ENCODE measurements at places on chromosomes 1 and 21.

GRCh38 chr1:18108299-18109057 is 880 bp downstream of the IGSF21 start:
- DNase-seq: no peak

DNA sequence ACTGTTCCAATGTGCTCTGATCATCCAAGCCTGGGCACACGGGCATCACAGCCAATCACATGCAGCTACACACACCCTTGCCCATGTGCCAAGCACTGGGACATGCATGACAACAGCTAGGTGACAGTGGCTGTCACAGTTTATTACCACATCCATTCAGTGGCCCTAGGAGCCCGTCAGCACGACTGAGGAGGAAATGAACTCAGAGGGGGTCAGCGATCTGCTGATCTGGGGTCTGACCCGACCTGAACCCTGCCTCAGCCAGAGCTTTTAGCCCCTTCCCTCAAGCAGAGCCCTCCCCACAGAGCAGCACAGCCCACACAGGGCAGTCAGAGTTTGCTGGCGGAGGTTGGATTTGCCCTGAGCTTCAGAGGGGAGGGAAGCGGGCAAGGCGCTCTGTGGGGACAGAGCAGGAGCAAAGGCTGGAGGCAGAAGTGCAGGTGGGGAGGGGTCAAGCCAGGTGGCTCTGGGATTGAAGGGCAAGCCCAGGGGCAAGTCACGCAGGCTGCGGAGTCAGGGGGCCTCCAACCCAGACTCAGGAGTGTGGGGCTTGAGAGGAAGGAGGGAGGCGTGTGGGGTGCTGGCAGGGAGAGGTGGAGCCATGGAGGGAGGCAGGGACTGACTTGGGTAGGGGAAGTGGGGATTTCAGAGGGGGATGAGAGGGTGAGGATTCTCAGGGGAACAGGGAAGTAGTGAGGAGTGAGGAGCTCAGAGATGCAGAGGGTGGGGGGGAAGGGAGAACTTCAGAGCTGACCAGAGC is 10.4 kb downstream of the SH3BGRL3 start:
- peak; percentile 76 for DNase-seq

DNA sequence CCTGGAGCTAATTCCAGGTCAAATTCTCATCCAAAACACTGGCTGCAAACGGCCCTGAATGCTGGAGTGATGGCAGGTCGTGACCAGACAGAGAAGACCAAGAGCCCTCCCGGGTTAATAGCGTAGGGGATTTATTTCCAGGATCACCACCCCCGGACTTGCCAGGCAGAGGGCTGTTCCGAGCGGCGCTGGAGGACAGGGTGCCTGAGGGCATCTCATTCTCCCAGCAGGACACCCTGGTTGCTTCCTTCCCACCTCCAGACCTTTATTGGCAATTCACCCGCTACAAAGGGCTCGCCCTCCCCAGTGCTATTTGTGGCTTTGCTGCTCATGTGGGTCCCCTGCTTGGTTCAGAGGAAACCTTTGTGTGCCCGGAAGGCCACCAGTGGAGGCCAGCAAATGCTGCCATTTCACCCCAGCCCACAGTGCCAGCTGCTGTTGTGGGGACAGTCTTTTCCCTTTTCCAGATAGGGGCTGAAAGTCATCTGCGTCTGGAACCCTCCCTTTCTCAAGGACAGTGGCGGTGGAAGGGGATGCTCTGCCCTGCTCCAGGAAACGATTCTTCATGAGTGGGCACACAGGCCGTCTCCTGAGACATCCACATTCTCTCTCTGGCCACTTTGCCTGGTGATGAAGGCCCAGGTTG is 19.0 kb upstream of the C1orf174 start:
- DNase-seq: peak; percentile 59

DNA sequence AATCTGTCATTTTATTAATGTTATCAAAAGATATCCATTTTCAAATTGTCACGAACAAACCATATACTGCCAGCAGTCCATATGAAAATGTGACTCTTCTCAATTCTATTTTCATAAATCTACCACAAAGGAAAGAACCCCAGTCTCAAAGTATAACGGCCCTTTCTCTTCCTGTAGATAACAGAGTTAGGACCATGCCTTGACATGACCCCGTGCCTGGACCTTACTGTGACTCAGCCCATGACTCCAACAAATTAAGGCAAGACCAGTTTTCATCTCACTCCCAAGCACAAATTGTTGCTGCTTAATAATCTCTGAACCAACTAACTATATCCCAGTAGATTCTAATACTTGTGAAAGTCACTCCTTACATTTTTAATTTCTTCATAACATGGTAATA is 124.4 kb upstream of the NFIA start:
- no peak for DNase-seq

DNA sequence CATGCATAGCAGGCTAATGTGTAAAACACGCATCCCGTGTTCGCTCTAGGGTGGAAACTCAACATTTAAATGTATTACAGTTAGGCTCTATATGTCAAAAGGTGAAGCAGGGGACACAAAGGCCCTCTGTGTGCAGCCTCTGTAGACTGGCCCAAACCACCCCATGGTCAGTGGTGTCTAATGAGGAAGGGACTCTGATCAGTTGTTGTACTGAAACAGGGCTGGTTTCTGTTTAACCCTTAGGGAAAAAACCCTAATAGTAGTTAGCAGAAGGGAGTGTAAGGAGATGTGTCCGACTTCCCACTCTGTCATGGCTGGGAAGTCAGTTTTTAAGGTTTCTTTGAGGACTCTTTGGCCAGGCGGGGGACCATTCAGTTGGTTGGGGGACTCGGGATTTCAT is 21.5 kb upstream of the CD2 start:
- DNase-seq: no peak
